ENCODE measurements at places on chromosomes 3 and 15.

- DNase-seq = peak; percentile 58
These were observed at the start of gene C2CD4A for GRCh38 chr15:62066663-62067447. Gene C2CD4A, plus strand, starts transcription at chr15:62066977. Its CDS starts 637 bp downstream, at chr15:62067614.

DNA sequence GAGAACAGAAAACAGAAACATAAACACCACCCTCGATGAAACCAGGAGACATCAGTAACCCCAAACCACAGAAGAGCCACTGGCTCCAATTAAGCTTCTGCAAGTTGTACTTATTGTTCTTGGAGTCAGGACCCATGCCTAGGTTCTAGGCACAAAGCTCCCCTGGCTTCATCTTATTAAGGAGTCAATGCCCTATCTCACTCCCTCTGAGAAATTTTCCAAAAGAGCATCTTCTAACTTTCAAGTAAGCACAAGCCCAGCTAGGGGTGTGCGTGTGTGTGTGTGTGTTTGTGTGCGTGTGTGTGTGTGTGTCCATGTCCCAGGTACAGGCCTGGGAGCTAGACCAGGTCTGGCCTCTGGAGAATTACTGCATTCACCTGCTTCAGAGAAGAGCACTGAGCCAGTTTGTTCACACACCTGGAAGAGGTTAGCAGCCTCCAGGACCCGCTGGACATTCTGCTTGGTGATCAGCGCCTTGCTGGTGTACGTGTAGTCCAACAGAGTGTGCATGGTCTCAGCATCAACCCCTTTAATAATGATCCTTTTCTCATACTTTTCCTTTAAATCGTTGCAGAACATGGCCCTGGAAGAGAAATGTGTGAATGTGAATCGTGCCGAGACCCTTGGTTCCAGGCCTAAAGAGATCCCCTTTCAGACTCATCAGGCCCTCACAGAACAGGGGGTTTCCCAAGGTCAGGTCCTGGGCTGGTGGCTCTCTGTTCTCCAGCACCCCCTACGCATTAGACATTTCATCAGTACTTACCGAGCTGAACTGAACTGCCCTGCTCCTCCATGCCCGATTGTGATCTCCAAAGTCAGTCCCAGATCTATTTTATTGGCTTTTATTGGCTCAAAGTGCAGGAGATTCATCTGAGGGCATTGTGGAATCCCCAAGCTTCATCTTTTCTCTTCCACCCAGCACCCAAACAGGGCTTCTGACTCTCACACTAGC lies 27.8 kb downstream of the KLHL6 start:
- DNase-seq = no peak

GRCh38 chr15:92231461-92231860 lies 162.2 kb upstream of the ST8SIA2 start:
- no peak for DNase-seq

- DNase-seq = no peak
These were observed 49.0 kb downstream of the LARS2 start for GRCh38 chr3:45437383-45437782.

- DNase-seq = no peak
These were observed 383.4 kb upstream of the GBE1 start for GRCh38 chr3:82144811-82145210.

GRCh38 chr15:101570241-101570640 lies 80.7 kb upstream of the PCSK6 start:
- no peak for DNase-seq

GRCh38 chr3:109275702-109276293 lies 40.5 kb downstream of the DPPA2 start:
- DNase-seq = peak; percentile 49

Measured in HuH-7.5 (cell line).